Fibroblast of skin of right quadriceps (primary cell): ENCODE measurements at places on chromosomes 7 and 10.

GRCh38 chr10:119651514-119652360 is 557 bp downstream of the BAG3 start:
- no peak for DNase-seq

GRCh38 chr7:121023683-121024511 is 35.4 kb downstream of the CPED1 start:
- DNase-seq, result peak; percentile 40

DNA sequence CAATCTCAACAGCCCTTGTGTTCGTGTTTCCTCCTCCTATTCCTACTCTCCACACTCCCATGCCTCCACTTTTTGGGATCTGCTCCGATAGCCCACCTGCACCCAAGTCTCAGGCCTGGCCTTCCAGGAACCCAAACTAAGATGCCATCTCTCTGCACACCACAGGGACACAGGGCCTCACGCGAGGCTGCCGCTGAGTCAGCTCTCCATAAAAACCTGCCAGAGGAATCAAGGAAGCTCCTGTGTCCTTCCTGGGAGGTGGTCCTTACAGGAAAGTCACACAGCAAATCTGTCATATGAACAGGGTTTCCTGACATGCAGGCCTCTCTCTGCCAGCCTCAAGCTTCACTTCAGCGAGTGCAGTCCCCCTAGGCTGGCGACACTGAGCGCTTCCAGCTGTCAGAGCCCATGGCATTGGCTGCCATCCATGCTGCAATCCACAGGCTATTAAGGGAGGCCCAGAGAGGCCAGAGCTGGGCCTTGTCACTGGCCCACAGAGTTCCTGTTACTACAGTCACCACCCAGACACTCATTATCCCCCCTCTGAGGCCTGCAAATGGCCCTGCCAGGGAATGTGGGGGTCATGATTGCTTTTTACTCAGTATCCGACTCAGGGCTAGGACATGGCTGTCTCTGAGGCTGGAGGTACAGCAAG is 151.4 kb downstream of the OAT start:
- no peak for DNase-seq

GRCh38 chr7:105270117-105270516 is 118.6 kb downstream of the SRPK2 start:
- no peak for DNase-seq

- peak; percentile 22 for DNase-seq
Observed at GRCh38 chr7:143493751-143494150, 16.1 kb downstream of the TAS2R41 start.

DNA sequence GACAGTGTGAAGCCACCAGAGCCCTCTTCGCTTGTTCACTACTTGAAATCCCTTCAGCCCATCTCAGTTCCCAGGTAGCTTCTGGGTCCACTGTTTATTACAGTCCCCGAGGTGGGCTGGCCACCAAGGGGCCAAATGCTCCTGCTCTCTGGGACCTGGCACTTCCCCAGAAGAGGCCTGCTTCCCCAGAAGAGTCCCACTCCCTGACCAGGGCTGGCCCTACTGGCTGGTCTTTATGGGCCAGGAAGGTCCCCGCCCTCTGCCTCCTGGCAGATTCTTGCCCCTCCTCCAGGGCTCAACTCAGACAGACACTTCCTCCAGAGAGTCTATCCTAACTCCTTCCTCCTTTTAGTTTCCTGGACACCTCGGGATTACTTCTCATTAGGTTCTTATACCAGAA is 70.7 kb upstream of the LRRC18 start:
- no peak for DNase-seq

- DNase-seq, result peak; percentile 27
Observed at GRCh38 chr7:27182861-27183681, 2.0 kb downstream of the HOXA11 start.
